ENCODE measurements at places on chromosomes 1 and 21.

DNA sequence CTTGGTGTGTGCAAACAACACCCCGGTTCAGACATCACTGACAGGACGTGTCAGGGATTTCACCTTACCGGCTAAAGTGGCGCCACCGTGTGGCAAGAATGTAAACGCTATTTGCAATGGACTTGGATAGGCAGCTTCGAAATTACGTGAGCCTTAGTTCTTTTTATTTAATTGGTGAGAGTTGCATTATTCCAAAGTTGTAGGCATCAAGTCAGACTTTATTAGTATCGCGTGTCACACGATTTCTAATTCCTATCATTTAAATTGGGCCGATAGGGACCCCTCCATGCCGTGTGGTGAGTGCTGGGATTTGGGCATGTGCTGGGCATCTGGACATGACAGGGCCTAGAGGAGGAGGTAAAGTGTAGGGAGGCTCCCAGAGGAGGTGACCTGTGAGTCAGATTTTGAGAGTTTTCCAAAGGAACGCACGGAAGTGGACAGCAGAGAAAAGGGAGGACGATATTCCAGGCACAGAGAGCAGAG is 14.5 kb upstream of the CPT2 start:
- DNase-seq: peak; percentile 49

DNA sequence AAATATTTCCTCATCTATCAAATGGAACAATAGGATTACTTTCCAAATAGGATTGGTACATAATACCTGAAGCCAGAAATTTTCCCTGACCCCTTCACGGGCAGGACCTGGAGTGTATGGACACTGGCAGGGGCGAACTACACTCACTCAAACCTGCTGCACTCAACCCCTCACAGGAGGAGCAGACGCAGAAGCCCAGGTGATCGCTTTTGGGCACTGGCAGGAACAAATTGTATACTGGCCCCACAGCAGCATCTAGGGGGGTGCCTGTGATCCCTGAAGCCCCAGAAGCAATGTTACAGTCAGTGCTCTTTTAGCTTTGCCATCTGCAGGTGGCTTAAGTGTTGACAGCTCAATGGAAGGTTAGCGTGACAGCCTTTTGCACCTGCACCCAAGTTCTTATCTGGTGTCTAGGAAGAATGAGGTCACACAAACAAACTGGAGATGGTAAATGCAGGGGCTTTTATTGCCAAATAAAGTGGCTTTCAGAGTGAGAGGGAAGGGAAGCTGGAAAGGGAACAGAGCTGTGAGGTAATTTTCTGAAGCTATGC is 199.2 kb upstream of the NEGR1 start:
- DNase-seq: no peak

DNA sequence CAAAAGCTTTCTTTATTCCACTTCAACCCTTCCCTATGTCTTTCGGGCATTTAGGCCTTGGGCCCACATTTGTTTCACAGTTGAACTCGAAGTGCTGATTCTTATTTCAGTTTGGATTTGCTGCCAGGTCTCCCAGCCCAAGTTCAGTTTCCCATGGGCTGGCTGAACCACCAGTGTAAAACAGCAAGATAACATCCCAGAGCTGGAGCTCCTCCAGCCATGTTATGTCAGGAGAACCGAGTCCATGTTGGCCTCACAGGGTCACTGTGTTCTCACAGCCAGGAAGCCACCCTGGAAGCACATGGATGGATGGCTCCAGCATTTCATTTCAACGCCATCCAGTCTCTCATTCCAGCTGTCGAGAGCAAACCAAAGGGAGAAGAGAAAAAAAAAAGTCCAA is 45.2 kb upstream of the RXRG start:
- DNase-seq: no peak

DNA sequence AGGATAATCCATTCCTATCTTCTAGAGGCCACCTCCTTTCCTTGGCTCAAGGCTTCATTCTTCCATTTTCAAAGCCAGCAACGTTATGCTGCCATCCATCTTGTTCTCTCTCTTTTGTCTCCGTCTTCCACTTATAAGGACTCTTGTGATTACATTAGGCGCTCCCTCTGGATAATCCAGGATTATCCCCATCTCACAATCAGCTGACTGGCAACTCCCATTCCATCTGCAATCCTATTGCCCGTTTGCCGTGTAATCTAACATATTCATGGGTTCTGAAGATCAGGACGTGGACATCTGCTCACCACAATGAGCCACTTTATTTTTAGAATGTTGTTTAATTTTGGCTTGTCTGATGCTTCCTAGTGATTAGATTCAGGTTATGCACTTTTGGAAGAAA is 89.3 kb downstream of the EBNA1BP2 start:
- no peak for DNase-seq

DNA sequence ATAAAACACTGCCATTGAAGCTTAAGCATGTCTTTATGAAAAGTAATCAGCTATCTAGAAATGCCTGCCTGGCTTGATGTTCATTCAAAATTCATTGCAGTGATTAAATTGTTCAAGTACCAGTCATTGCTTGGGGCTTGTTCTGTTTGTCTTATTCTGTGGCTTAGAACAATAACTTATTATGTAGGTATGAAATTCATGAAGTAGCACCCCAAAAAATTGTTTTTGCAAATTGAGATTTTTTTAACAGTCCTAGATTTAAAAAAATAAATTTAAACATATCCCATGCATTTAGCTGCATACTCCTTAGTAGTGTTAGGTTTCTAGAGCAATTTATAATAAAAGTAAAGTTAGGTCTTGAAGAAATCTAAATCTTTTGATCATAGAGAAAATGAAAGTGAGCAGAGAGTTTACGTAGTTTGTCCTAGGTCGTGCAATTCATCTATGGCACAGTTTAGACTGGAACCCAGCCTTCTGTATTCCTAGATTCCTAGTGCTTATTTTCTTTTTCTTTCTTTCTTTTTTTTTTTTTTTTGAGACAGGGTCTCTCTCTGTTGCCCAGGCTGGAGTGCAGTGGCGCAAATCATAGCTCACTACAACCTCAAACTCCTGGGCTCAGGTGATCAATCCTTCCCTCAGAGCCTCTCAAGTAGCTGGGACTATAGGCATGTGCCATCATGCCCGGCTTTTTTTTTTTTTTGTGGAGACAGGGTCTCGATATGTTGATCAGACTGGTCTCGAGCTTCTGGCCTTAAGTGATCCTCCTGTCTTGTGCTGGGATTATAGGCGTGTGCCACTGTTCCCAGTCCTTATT is 9.3 kb downstream of the MIER1 start:
- no peak for DNase-seq

GRCh38 chr1:244583358-244583982 is 69.5 kb upstream of the DESI2 start:
- no peak for DNase-seq

DNA sequence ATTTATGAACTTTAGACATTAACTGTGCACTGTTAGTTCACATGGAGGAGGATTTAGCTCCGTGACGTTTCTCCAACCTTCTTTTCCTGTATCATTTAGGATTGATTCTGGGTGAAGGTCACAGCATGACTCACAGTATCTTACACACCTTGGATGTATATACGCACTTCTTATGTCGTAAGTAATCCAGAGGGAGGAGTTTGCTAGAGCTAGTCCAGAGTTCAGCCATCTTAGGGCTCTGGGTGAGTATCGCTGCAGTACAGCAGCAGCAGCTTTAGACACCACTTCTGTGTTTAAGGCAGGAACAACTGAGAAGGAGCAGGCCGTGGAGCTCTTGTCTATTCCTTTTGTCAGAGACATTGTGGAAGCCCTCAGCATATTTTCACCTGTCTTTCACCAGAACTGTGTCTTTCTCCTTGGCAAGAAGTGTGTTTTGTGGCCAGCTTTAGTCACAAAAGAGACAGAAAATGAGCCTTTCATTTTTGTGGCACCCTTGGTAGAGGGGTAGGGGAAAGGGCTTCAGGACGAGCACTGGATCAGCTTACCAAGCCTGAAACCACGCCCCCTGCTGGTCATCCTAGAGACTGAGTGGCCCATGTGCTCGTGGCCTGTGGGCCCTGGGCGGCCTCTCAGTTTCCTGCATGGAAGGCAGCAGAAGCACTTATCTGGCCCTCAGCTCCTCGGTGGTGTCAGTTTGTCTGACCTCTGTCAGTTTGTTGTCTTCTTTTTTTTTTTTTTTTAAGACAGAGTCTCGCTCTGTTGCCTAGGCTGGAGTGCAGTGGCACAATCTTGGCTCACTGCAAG is 64.0 kb downstream of the ADARB1 start:
- peak; percentile 23 for DNase-seq

GRCh38 chr1:201025571-201026002 is 2.1 kb upstream of the KIF21B start:
- peak; percentile 40 for DNase-seq

GRCh38 chr1:164683235-164683634 is 124.3 kb downstream of the PBX1 start:
- DNase-seq: peak; percentile 29

GRCh38 chr1:116832308-116832931 is 77.3 kb upstream of the PTGFRN start:
- DNase-seq: no peak

DNA sequence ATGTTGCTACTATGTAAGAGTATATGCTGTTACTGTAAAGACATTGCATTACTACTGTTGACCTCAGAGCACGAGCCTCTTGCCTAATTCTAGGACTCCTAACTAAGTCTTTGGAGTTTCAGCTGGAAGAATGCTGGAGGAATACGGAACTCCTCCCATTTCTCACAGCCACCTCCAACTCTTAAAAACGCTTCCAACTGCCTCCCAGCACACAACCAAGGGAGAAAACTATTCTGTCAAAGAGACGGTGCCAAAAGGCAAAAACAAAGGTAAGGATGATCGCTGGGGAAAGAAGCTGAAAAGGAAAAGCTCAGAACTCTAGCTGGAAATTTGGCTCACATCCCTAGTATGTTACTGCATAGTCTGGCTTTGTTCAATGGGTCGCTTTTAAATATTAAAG is at the start of gene FMO2:
TSS of gene FMO2 (plus strand) at position 210 of the 400 bp plus-strand sequence. CDS start 414 bp downstream, outside the sequence.
- no peak for DNase-seq

- DNase-seq: no peak
Measured at GRCh38 chr1:246215510-246215903, 291.6 kb downstream of the SMYD3 start.

GRCh38 chr1:229340496-229340895 is 2.4 kb downstream of the CCSAP start:
- no peak for DNase-seq

DNA sequence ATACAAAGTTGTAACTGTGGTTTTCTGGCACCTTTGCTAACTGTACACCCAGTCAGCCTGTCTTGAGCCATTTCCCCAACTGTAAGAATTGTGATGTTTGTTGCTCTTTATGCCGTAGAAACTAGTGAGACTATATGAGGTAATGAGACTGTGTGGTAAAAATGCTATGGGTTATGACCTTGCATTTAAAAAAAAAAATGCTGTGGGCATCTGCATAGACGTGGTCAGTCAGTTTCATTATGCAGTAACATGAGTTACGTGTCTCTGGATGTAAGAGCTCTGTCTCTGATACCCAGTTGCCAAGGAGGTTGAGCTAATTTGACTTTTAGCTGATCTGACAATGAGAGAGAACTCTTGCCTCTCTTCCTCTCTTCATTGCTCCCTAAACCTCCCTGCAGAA is 80.6 kb upstream of the LAMC2 start:
- DNase-seq: peak; percentile 73

All from astrocyte (in vitro differentiated cells and primary cell).